ENCODE measurements at places on chromosomes 4 and X. TPM values are rescaled to one million over a fixed set of nuclear protein-coding genes. Genes with fewer than 3 reads are reported as not detected.

The DMD gene
- 7.6 TPM for total RNA-seq

DNA sequence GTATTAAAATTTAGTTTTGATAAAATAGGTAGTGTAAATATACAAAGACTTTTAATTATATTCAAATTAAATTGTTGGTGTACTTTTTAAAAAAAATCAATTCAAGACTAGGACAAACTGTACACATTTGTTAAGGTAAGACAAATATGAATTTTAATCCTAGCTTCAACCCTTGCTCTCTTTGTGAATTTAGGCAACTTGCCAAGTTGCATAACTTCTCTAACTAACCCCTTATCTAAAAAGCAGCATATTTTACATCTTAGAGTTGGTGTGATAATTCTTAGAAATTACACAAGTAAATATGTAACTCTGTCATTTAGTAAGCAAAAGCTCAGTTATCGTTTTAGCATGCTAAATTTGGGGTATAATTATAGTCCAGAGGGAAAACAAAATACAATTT is 78.1 kb upstream of the FSTL5 start:
- no peak for DNase-seq

DNA sequence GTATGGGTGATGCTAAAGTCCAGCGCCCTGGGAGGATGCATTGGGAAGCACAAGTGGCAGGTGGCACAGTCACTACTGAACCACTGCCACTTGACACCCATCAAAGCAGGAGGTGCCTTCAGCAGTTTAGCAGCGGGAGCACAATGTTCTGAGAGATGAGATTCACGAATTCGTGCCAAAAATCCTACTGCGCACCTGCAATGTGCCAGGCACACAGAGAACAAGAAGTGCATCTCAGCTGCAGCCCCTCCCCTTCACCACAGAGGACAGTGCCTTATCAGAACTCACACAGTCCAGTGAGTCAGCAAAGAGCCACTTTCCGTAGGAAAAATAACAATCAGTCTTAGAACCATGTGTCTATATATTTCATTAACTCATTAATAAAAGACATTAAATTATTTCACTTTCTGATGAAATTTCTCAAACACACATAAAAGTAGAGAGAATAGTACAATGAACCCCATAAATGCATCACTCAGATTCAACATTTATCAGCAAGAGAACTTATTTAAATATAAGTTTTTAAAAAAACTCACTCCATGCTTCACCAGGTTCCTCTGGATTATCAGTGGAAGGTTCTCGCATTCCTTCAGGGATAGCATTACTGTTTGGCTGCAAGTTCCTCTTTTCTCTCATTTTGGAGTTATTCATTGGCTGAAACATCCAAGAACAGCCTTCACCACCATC is 47.0 kb downstream of the BEND2 start:
- no peak for DNase-seq

GRCh38 chrX:6363188-6363587 is 134.5 kb upstream of the NLGN4X start:
- peak; percentile 16 for DNase-seq

GRCh38 chr4:74473155-74473811 is 28.3 kb downstream of the AREG start:
- DNase-seq: peak; percentile 6

All from GM23338 (cell line).